T-cell (primary cell): ENCODE measurements at places on chromosomes 11 and 22. TPM values are rescaled to one million over a fixed set of nuclear protein-coding genes. Genes with fewer than 3 reads are reported as not detected.

DNA sequence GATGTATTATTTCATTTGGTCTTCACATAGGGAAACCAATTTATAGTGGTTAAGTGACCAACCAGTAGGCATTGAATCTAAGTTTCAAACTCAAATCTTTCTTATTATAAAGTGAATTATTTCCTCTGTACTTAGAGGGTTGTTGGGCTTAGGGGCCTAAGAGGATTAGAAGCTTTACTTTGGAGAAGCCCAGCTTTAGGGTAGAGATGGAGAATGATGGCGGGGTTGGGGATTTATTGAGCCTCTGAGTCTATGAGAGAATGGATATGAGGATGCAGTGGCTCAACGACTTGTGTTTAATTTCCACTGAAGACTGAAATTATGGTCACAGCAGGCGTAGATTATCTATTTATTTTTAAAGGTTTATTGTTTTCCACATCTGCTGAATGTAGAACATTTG, 55.5 kb downstream of the CHRDL2 start:
- no peak for DNase-seq
- H3K27ac ChIP-seq, result no peak overlapping the region
- H3K4me3 ChIP-seq, result no peak overlapping the region
- no peaks in the 10 kb centered on the region for H3K4me1 ChIP-seq
- no peaks in the 10 kb centered on the region for H3K27me3 ChIP-seq

DNA sequence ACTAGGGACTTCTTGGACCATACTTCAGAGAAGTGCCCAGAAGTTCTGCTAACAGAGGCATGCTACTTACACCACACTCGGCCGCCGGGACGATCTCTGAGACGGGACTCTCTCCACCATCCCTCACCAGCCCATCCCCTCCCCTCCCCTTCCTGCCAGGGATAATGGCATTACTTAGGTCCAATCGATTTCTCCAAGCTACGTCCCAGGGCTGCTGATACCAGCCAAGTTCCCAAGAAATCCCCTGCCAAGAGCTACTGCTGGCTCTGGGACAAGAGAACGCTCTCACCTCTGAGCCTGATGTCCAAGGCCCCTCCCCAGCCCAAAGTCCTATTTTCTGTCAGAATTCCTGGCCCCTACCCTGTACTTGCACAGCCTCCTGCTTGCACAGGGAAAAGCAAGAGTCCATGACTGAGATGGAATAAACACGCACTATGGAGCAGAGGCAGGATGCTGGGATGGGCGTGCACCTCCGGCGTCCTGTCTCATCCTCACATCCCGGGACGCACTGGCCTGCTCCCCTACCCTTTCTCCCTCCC, 42.7 kb downstream of the GDPD5 start:
- H3K4me3 ChIP-seq, result no peak overlapping the region
- no peaks in the 10 kb centered on the region for H3K27me3 ChIP-seq
- DNase-seq, result no peak
- H3K36me3 ChIP-seq, result no peaks in the 10 kb centered on the region

- peak overlapping the region; percentile 93 for H3K27ac ChIP-seq
- peak overlapping the region; percentile 33 for H3K4me3 ChIP-seq
- H3K36me3 ChIP-seq, result no peaks in the 10 kb centered on the region
- no peaks in the 10 kb centered on the region for H3K27me3 ChIP-seq
- H3K4me1 ChIP-seq, result peaks cover 6% of the 10 kb centered on the region
- DNase-seq, result no peak
Observed at GRCh38 chr11:128830290-128831173, 36.6 kb downstream of the KCNJ1 start.

DNA sequence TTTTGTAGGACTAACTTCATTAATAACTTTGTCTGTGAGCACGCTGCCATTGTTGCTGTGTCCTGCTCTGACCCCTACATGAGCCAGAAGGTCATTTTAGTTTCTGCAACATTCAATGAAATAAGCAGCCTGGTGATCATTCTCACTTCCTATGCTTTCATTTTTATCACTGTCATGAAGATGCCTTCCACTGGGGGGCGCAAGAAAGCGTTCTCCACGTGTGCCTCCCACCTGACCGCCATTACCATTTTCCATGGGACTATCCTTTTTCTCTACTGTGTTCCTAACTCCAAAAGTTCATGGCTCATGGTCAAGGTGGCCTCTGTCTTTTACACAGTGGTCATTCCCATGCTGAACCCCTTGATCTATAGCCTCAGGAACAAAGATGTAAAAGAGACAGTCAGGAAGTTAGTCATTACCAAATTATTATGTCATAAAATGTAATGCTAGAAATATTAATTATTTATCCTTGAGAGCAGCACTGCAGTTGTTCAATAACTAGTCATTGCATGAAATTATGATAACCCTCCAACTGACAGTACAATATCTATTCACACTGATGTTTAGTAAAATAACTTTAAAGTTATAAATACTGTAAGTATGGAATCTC, 46.4 kb upstream of the OR5D13 start:
- no peak overlapping the region for H3K4me3 ChIP-seq
- H3K27ac ChIP-seq, result no peak overlapping the region
- no peak for DNase-seq
- H3K27me3 ChIP-seq, result no peaks in the 10 kb centered on the region
- no peaks in the 10 kb centered on the region for H3K4me1 ChIP-seq

- no peaks in the 10 kb centered on the region for H3K36me3 ChIP-seq
- H3K4me1 ChIP-seq, result peaks cover 48% of the 10 kb centered on the region
- DNase-seq, result peak; percentile 74
- H3K27ac ChIP-seq, result peak overlapping the region; percentile 99
- no peaks in the 10 kb centered on the region for H3K27me3 ChIP-seq
Observed at GRCh38 chr22:41940832-41941765, 5.9 kb downstream of the CENPM start.

LARGE2 gene
- total RNA-seq, result 9.6 TPM

OR52I1 gene
- total RNA-seq, result not detected

KDM4D gene
- total RNA-seq, result 0.36 TPM
